ENCODE measurements at places on chromosomes 1 and 21.

DNA sequence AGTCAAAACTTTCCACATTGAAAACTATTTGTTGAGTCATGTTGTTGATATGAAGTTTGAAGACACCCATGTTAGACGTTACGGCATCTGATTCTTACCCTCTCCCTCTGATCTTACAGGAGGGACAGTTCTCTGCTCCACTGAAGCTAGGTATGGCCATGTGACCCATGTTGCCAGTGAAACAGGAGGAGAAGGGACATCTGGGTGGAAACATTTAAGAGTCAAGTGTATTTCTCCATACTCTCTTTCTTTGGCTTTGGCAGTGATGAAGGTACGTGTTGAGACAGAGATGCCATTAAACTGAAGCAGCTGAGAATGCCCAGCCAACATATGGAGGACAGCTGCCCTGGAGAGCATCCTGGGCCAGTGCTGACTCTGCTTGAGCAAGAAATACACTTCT is 198.4 kb upstream of the PTGFR start:
- no peak for DNase-seq

DNA sequence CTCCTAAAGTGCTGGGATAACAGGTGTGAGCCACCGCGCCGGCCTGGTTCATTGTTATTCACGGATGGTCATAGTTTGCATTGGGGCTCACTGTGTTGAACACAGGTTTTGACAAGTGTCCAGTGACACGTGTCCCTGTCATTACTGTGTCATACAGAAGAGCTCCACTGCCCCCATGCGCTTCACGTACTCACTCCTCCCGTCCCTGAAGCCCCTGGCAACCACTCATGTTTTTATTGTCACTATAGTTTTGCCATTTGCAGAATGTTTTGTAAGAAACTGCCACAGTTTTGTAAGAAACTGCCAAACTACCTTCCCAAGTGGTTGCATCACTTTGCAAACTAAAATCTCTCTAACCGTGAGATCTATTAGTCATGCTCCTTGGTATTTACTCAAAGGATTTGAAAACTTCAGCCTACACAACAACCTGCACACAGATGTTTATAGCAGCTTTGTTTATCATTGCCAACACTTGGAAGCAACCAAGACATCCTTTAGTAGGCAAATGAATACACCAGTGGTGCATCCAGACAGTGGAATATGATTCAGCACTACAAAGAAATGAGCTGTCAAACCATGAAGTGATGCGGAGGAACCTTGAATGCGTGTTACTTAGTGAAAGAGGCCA is 163.2 kb upstream of the COL6A1 start:
- no peak for DNase-seq

- DNase-seq: no peak
These were observed 17.9 kb downstream of the PLXNA2 start for GRCh38 chr1:208225954-208226937.

DNA sequence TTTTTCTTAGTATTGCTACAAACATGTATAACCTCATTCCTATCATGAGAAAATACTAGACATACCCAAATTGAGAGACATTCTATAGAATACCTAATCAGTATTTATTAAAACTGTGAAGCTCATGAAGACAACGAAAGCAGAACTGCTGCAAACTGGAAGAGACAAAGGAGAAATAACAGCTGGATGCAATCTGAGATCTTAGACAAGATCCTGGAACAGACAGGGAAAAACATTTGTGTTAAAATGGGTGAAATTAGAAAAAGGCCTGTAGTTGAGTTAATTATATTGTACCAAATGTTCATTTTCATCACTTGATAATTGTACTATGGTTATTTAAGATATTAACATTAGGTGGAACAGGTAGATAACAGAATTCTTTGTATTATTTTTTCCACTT is 392.0 kb downstream of the PLPP3 start:
- no peak for DNase-seq

- no peak for DNase-seq
These were observed 37.5 kb upstream of the KIF21B start for GRCh38 chr1:201061049-201061448.

Data from progenitor cell of endocrine pancreas (in vitro differentiated cells).